Stimulated activated CD8-positive, alpha-beta memory T cell treated with anti-CD3 and anti-CD28 coated beads, Interleukin-7, amount 100 ng/mL, for 1 hour (primary cell): ENCODE measurements at places on chromosomes 3 and 15.

DNA sequence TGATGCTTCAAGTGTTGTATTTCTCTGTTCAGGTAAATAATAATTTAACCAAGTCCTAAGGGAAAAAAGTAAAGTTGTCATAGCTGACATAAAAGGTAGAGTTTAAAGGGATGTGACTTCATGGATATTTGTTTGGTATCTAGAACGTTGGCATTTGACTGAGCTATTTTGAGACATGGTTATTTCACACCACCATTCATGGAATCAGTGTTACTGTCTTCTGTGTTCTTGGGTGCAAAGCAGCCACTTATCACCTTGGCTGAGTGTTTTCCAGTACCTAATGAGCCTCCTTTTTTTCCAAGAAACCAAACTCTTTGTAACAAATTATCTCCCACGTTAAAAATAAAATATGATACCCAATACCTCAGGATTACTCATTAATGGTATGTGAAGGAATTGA lies 155.8 kb downstream of the GHSR start:
- no peak for DNase-seq

- no peak for DNase-seq
Observed at GRCh38 chr3:123620343-123620742, 35.5 kb upstream of the HACD2 start.

DNA sequence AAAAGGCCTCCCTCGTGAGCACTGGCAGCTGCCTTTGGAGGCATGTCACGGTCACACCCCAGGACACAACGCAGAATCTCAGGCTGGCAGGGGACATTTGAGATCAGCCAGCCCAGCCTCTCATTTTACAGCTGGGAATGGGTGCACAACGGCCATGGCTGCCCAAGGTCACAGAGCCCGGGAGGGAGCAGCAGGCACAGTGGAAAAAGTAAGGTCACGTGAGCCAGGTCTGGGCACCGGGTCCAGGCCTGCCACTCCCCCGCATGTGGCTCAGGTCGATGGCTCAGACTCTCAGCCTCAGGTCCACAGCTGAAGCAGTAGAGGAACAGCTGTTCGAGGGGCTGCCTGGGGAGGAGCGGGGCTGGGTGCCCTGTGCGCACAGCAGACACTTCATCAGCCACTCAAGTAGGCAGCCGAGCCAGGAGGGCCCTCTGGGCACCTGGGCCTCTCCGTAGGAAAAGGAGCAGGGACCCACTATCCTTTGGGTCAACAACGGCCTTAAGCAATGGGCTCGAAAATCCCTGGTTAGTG lies 260.6 kb downstream of the GOLGA6L6 start:
- no peak for DNase-seq

DNA sequence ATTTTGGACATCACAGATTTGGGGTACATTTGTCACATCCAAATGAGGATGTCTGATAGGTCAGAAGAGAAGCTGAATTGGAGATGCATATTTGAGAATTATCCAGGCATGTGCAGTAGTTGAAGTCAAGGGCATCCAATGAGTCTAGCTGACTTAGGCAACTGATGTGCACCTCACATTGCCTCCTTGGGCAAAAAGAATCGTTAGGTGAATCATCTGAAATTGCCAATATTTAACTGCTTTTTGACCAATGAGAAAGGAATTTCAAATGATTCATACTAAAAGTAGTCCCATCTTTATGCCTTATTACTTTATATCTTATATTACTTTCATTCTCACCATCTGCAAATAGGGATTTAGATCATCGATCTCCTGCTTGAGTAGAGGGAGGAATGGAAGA lies 117.7 kb downstream of the CD47 start:
- DNase-seq = no peak

GRCh38 chr3:197421021-197421420 lies 122.6 kb upstream of the DLG1 start:
- no peak for DNase-seq

GRCh38 chr3:169460035-169460434 lies 203.5 kb downstream of the MECOM start:
- DNase-seq = no peak

DNA sequence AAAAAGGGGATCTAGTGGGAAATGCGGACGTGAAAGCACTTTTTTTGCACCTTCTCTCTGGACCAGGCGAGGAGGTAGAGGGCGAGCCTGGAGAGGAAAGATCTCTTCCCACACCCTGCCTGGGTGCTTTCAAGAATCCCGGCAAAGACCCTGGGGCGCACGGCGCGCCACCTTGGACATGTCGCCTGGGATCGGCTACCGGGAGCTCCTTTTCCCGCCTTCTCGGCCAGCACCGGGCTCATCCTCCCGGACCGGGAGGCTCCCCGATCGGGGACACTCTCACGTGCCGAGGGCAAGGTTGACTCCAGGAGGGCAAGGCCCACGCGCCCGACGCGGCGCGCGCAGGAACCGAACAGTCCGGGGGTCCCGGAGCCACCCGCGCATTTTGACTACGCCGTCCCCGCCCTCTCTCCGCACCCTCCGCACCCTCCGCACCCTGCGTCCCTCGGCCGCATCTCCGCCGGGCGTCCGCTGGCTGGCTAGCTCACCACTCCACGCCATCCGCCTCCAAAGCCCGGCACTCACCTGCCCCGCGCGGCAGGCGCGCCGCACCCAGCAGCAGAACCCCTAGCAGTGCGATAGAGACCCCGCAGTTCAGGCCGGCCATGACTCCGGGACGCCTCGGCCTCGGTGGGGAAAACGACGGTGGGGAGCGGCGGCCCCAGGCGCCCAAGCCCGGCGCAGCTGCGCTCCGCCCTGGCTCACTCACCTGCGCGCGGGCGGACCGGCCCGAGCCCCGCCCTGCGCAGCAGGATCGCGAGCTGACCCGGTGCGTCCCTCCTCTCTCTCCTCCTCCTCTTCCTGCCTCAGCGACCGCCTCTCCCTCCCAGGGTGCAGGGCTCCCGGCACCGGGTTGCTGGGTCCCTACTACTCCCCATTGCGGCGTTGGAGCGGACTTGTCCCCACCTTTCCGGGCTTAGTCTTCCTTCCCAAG lies at the start of gene CDCP1:
Gene CDCP1 (minus strand): TSS at position 698 of the 934 bp plus-strand sequence. CDS start 91 bp downstream, at position 607.
- DNase-seq = no peak

DNA sequence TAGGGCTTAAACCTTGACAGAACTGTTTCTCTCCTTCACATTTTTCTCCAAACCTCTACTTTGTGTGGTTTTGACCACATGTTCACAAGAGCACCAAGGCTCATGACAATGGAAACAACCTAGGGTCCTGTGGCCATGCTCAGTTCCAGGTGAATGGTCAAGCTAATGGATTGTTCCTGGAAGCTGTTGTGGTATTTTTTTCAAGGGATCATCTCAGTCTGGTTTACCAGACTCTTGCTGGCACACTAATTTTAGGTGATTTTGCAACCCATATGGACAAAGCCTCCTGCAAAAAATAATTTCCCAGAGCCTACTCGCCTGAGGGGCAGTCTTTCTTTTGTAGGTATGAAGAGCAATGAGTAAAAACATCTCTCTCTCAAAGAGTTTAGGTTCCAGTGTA lies 67.2 kb downstream of the LSAMP start:
- DNase-seq = no peak

- DNase-seq = no peak
Observed at GRCh38 chr3:58560771-58561311, 16.4 kb downstream of the FAM107A start.

DNA sequence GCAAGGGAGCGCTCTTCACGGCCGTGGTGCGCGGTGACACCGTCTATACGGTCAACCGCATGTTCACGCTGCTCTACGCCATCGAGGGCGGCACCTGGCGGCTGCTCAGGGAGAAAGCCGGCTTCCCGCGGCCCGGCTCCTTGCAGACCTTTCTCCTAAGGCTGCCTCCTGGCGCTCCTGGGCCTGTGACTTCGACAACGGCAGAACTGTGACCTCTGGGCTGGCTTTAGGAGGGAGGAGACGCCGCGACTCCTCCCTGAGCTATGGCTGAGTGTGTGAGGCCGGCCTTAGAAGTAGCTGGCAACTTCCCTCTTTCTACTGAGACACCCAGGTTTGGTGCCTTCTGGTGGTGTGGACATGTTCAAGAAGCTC lies 1.4 kb downstream of the KBTBD13 start:
- no peak for DNase-seq

DNA sequence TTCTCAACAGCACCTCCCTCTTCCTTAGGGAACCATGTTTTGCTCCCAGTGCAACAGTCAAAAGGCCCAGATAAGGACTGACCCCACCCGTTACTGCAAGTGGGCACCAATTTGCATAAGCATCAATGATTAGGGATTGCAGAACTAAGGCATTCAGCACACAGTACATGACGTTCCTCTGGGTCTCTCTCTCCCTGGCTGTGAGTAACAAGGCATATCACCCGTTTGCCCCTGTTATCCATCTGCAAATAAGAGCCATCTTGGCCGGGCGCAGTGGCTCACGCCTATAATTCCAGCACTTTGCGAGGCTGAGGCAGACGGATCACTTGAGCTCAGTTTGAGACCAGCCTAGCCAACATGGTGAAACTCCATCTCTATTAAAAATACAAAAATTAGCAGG lies 18.8 kb downstream of the MAGI1 start:
- DNase-seq = no peak

- DNase-seq = no peak
Observed at GRCh38 chr15:78374436-78375393, 34.6 kb downstream of the CRABP1 start.

DNA sequence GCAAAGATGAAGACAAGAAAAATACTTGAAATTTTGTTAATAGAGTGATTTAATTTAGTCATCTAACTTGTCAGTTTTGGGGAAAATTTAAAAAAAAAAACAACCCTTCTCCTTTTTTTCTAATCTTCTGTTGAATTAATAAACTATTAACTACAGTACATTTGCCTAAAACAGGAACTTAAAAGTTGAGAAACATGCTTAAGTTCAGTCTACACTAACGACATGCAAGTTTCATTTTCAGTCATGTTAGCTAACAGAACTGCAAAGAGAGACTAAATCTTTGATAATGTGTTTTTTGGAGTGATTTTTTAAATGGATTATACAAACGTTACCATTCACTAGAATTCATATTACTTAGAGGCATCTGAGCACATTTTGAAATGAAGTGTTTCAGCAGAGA lies 71.9 kb upstream of the MBNL1 start:
- DNase-seq = no peak

- DNase-seq = no peak
Observed at GRCh38 chr3:189308608-189309007, 136.8 kb downstream of the TPRG1 start.

- no peak for DNase-seq
Observed at GRCh38 chr15:79315623-79316328, 4.9 kb downstream of the TMED3 start.

DNA sequence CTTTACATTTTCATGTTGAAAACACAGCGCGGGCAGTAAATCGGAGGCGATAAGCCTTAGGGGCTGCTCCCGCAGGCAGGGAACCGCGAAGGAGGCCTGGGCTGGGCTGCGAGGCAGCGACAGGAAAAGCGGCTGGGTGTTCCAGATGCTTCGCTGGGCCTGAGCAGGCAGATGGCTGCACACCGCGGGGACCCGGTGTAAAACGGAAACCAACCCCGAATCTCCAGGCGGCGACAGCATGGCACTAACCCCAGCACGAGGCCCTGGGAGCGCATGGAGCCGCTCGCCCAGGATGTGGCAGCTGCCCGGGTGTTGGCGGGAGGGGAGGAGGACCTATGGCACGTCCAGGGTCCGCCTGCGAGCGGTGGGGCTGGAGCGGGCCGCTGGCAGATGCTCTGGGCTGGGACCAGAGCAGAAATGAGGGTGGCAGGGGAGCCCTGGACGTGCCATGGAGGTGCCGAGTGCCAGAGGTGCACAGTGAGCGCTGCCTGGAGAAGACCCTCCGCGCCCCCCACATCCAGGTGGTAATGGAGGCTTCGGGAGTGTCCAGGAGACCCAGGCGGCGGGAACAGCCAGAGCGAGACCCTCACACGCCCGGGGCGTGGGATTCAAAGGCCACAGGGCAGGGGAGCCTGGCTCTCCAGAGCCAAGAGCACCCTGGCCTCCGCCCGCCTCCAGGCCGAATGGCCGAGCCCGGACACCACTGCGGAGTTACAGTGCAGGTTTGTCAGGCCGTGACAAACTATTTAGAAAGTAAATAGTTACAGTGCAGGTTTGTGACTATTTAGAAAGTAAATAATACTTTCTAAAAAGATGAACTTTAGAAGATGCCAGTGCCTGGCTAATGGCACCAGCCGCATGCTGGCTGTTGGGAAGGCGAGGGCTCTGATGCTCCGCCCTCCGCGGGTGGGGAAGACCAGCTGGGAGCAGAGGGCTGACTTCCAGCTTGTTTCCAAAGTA lies 293.6 kb downstream of the OCA2 start:
- no peak for DNase-seq

DNA sequence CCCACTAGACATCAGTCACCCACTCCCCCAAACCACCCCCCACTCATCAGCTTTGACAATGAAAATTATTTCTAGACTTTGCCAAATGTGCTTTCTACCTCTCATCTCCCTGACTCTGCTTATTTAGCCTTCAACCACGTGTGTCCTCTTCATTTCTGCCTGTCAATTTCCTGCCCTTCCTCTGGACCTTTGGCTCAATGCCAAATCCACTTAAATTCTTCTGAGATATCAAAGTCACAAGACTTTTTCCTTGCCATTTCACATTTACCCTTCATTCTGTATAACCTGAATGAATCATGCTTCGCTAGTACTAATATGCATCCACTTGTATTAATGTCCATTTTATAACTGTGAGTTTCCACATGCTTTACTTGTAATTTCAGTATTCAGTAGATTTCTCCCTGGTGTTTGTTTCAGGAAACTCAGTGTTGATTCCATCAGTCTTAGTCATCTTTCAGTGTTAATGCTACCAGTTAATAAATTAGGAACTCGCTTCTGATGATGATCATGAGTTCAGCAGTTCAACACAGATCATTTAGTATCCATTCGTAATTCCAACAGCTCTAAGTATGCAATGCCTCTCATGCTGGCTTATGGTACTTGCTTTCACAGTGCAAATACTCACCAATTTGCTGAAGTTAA lies 128.2 kb upstream of the OSTN start:
- DNase-seq = no peak

- no peak for DNase-seq
Observed at GRCh38 chr3:132486099-132486498, 68.8 kb downstream of the DNAJC13 start.

DNA sequence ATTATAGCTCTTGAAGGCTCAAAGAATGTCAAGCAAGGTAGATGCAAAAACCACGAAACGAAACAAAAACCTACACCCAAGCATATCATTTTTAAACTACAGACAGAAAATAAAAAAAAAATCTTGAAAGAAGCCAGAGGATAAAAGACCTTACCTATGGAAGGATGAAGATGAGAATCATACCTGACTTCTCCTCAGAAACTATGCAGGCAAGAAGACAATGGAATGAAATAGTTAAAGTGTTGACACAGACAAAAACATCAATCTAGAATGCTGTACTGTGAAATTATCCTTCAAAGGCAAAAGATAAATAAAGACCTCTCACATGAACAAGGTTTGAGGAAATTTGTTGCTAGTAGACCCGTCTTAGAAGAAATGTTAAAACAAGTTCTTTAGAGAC lies 372.0 kb downstream of the ZIC4 start:
- no peak for DNase-seq
